ENCODE measurements at places on chromosomes 1 and 21. TPM values are rescaled to one million over a fixed set of nuclear protein-coding genes. Genes with fewer than 3 reads are reported as not detected.

GRCh38 chr1:86429835-86430234 lies 5.9 kb downstream of the CLCA2 start:
- peak overlapping the region; percentile 88 for H3K27ac ChIP-seq
- no peak overlapping the region for H3K4me3 ChIP-seq
- no peaks in the 10 kb centered on the region for H3K27me3 ChIP-seq
- no peaks in the 10 kb centered on the region for H3K36me3 ChIP-seq
- no peaks in the 10 kb centered on the region for H3K4me1 ChIP-seq

Gene SLC16A4
- 14.4 TPM for total RNA-seq

DNA sequence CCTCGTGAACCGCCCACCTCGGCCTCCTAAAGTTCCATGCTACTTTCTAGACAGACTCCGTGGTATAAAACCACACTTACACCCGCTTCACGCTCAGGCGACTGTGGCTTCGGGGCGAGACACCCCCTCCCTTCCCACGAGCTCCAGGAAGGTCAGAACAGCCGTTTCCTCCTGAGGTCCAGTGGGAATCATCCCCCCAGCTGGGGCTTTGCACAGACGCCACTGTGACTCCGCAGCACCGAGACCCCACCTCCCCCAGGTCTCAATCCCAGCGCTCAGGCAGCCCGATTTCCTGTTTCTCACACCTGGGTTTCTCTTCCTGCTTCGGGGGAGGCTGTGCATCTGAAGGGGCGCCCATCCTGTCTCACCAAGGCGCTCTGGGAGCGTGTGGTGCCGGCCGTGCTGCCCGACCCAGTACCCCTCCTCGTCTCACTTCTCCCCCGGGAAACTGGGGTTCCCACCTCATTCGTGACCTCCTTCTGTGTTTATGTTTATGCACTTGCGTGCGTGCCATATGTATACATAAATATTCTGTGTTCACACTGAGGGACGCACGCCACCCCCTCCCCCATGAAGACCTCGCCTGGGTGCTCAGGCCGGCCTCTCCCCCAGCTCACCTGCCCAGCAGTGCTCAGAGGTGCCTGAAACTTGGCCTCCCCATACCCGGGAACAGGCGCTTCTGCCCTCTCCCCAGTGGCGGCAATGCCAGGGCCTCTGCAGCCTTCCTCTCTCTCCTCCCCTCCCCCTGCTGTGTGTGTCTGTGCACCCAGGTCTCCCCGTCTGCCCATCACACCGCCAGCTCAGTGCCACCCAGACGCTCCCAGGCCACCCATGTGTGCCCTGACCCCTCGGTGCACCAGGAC lies 14.6 kb downstream of the SLC35E2B start:
- H3K36me3 ChIP-seq: no peaks in the 10 kb centered on the region
- peak overlapping the region; percentile 79 for H3K27ac ChIP-seq
- DNase-seq: peak; percentile 20
- H3K4me1 ChIP-seq: peaks cover 12% of the 10 kb centered on the region

Gene VHLL
- not detected for total RNA-seq

- no peaks in the 10 kb centered on the region for H3K27me3 ChIP-seq
- peaks cover 5% of the 10 kb centered on the region for H3K4me1 ChIP-seq
- peak overlapping the region; percentile 60 for H3K27ac ChIP-seq
- H3K4me3 ChIP-seq: no peak overlapping the region
These were observed 21.6 kb upstream of the POFUT2 start for GRCh38 chr21:45309069-45309986.

Gene TTC34
- total RNA-seq: 0.66 TPM

Gene HCRTR1
- total RNA-seq: not detected

DNA sequence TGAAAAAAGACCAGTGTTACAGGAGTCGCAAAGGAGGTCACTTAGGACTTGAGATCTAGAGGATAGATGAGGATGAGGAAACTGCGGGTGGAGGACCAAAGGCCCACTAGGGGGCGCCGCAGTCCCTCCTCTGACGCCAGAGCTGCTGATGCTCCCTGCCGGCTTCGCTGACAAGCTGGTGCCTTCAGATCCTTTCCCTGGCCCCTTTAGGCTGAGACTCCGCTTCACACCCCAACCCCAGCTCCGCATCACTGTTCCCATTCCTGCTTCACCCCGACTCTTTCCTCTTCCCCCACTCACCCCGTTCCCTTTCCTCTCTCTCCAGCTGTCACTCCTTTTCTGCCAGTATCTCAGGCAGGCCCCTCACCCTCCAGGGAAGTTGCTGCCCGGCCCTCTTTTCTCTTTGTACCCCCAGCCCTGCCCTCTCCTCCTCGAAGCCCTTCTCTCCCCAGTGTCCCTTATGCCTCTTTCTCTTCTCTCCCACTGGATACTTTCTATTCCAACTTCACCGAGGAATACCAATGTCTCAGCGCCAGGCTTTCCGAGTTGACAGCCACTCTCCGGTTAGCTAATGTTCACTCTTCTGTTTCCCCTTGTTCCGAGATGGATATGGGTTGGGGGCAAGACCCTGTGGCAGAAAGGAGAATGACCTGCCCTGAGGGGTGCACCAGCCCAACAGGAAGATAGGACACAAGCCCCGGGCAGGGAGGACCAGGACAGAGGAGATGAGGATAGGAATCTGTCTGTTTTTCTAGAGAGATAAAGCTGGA lies 4.5 kb downstream of the KCNJ9 start:
- H3K36me3 ChIP-seq: no peaks in the 10 kb centered on the region
- peak; percentile 49 for DNase-seq
- no peak overlapping the region for H3K4me3 ChIP-seq
- peaks cover 11% of the 10 kb centered on the region for H3K27me3 ChIP-seq
- H3K27ac ChIP-seq: no peak overlapping the region

DNA sequence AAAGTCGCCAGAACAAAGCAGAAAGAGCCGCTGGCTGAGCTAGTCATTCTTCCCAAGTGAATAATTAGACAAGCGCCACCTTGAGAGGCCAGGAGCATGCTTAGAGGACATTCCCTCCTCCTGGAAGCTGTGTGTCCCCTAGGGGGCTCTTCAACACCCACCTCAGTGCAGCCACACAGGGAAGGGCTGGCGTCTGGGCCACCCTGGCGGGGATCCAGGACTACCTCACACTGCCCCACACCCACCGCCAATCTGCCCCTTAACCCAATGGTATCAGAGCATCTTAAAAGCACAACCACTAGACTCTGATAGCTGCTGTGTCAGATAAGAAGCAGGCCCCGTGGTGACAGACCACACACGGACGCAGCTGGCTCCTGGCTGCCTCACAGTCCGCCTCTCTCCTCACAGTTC lies 24.9 kb downstream of the SETD4 start:
- no peak overlapping the region for H3K4me3 ChIP-seq
- no peak overlapping the region for H3K27ac ChIP-seq
- no peak for DNase-seq
- H3K27me3 ChIP-seq: no peaks in the 10 kb centered on the region

Gene TGFBR3
- 127 TPM for total RNA-seq

Data from breast epithelium (tissue), 4 donors.